ENCODE measurements at places on chromosomes 2 and 18.

DNA sequence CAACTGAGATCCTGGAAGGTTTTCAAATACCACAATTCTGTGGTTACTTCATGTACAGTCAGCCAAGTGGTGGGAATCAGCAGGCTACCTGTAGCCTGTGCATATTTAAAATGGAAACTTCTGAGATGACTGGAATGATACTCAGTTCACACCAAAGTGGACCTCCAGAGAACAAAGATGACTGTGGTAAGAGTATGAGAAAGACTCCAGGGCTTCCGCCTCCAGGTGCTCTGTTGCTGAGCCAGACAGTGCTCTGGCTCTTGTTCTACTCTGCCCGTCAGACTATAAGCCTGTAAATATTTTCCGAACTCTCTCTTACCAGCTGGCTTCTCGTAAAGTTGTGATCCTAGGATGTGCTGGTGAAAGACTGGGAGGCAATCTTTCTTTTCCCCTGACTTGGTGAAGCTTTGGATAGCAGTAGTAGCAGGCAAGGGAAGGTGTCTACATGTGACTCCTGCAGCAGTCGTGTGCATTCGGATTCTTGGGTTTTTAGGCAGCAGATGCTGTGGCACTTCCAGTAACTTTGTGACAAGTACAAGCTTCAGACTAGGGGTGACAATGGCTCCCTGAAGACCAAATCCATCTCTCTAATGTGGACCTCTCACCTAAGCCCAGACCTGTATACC lies 23.1 kb downstream of the ST3GAL5 start:
- peaks cover 34% of the 10 kb centered on the region for H3K36me3 ChIP-seq
- DNase-seq, result no peak
- no peaks in the 10 kb centered on the region for H3K27me3 ChIP-seq
- peaks cover 49% of the 10 kb centered on the region for H3K4me1 ChIP-seq
- H3K27ac ChIP-seq, result peak overlapping the region; percentile 35
- no peak overlapping the region for H3K4me3 ChIP-seq

DNA sequence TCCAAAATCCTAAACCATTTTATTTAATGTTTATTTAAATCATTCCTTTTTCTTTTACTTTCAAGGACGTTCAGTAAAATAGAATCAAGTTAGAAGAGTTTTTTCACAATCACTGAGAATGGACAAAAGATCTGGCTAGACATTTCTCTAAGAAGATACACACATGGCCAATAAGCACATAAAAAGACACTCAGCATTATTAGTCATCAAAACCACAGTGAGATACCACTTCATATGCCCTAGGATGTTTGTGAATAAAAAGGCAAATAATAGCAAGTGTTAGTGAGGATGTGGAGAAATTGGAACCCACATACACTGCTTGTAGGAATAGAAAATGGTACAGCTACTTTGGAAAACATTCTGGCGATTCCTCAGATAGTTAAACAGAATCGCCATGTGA lies 76.1 kb downstream of the RHBDD1 start:
- no peak overlapping the region for H3K4me3 ChIP-seq
- H3K36me3 ChIP-seq, result peaks cover 25% of the 10 kb centered on the region
- no peak for DNase-seq
- no peaks in the 10 kb centered on the region for H3K27me3 ChIP-seq
- H3K4me1 ChIP-seq, result peaks cover 6% of the 10 kb centered on the region

DNA sequence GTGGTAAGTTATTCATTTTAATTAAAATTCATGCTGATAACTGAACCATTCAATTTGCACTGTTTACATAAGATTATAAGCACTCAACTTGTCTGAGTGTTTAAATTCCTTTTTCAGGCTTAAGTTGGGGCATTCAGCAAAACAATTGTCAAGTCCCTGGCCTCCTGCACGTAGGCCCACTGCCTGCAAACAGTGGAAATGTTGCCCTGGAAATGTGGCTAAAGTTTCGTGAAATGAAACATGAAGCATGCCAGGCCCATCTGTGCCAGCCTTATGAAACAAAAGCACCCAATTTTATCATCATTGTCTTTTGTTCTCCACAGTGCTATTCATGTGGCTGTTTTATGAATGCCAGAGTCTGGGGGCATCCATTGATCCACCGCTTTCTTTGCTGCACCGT lies 163.7 kb downstream of the PTGR3 start:
- no peak overlapping the region for H3K4me3 ChIP-seq
- no peak overlapping the region for H3K27ac ChIP-seq
- no peaks in the 10 kb centered on the region for H3K36me3 ChIP-seq
- no peaks in the 10 kb centered on the region for H3K27me3 ChIP-seq
- H3K4me1 ChIP-seq, result no peaks in the 10 kb centered on the region

DNA sequence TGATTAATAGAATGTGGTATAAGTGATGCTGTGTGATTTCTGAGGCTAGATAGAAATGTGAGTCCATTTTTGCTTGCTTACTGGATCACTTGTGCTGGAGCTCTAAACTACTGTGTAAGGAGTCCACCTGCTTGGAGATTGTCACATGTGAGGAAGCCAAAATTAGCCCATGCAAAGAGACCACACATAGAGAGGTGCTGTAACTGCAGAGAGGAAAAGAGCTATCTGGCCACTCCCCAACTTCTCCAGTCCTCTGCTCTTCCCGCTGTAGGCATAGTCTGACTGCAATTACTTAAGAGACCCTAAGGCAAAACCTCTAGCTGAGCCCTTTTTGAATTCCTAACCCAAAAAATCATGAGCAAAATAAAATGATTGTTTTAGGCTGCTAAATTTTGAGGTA lies 120.6 kb upstream of the FBXO11 start:
- no peak overlapping the region for H3K27ac ChIP-seq
- DNase-seq, result no peak
- no peaks in the 10 kb centered on the region for H3K4me1 ChIP-seq

GRCh38 chr18:56108478-56109367 lies 520.7 kb upstream of the TCF4 start:
- no peaks in the 10 kb centered on the region for H3K36me3 ChIP-seq
- peaks cover 13% of the 10 kb centered on the region for H3K4me1 ChIP-seq
- no peak for DNase-seq
- no peak overlapping the region for H3K4me3 ChIP-seq

DNA sequence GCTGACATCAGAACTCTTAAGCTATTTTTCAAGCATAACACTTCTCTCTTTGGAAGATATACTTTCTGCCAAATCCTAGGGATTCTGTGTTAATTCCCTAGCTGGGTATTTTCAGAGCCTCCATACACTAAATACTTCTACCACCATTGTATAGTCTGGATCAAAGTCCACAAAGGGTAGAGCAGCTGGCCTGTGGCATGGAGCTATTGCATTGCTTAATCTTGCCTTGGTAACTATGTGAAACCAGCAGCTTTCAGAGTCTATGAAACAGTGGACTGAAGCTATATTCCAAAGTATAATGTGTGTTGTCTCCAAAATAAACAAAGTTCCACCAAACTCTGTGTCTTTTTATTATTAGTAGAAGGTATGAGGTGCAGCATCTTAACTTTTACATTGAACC lies 296.9 kb upstream of the CDH19 start:
- no peaks in the 10 kb centered on the region for H3K36me3 ChIP-seq
- no peak overlapping the region for H3K4me3 ChIP-seq
- no peaks in the 10 kb centered on the region for H3K27me3 ChIP-seq

DNA sequence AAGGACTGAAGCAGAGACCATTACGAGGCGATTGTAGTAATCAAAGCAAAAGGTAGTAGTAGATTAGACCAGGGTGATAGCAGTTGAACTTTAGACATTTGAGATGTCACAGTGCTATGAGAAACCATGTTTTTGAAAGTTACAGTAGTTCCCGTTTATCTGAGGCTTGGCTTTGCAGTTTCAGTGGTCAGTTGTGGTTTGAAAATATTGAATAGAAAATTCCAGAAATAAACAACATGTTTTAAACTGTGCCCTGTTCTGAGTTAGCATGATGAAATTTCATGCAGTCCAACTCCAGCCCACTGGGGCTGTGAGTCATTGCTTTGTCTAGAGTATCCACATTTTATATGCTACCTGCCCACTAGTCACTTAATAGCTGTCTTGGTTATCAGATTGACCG lies 47.5 kb downstream of the ZNF638 start:
- peaks cover 15% of the 10 kb centered on the region for H3K4me1 ChIP-seq
- no peak for DNase-seq
- H3K27ac ChIP-seq, result no peak overlapping the region
- no peaks in the 10 kb centered on the region for H3K27me3 ChIP-seq
- H3K4me3 ChIP-seq, result no peak overlapping the region
- peaks cover 48% of the 10 kb centered on the region for H3K36me3 ChIP-seq

DNA sequence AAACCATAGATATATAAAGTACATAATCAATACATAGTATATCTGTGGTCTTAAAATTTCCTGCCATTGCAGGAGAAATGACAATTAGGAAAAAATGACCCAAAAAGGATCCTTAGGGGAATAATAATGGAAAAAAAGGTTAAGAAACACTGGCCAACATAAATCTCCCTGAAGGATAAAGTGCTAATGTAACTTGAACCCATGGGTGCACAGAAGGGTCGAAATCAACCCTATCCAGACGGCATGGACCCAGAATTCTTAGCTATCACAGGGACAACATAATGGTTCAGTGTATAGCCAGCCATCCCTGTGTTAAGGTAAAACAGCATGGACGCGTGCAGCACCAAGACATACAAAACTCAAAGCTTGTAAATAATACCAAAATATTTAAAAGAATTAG lies 150.8 kb downstream of the DYM start:
- DNase-seq, result no peak
- H3K4me3 ChIP-seq, result no peak overlapping the region
- no peaks in the 10 kb centered on the region for H3K27me3 ChIP-seq
